ENCODE measurements at places on chromosomes 1 and 21.

GRCh38 chr1:99950486-99950885 is 19.3 kb upstream of the SLC35A3 start:
- DNase-seq: no peak

GRCh38 chr1:56133522-56134472 is 445.6 kb downstream of the PLPP3 start:
- DNase-seq: no peak

GRCh38 chr1:44608141-44608540 is 66.1 kb downstream of the TMEM53 start:
- no peak for DNase-seq

DNA sequence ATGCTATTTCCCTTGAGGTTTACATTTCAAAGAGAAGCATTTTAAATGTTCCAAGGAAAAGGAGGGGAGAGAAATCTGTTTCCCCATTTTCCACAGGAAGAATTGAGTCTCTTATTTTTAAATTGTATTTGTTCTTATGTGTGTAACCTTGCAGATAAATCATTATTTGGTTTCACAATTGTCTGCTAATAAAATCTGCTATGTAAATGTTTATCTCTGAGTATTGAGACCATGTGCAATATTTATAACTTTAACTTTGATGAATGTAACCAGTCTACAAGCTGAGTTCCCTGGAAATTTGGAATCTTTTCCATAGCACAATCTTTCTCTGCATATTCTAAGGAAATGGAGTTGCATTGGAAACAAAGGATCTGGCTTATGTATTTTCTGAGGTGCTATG is 209.6 kb downstream of the PTBP2 start:
- DNase-seq: no peak

DNA sequence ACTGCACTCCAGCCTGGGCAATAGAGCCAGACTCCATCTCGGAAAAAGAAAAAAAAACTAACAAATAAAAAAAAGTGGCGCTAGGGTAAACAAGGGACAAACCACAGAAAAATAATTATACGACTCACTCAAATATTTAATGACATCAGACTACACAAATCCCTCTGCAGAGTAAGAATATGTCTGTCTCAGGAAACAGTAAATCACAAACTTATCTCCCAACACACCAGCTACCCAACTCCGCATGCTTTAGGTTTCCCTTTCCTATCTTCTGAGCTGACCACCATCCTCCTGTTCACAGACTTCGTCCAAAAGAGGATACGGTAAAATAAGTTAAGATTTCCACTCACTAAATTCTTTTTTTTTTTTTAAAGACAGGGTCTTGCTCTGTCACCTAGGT is 16.2 kb downstream of the WDR47 start:
- DNase-seq: no peak

GRCh38 chr1:79920960-79921669 is 914.6 kb upstream of the ADGRL4 start:
- DNase-seq: no peak

GRCh38 chr1:209870151-209870831 is 42.5 kb downstream of the UTP25 start:
- DNase-seq: no peak
